HTR-8/SVneo (cell line): ENCODE measurements at places on chromosomes 4 and X.

GRCh38 chr4:83568062-83568461 lies 32.2 kb downstream of the GPAT3 start:
- DNase-seq, result no peak

GRCh38 chr4:58551676-58552075 lies 1441.5 kb upstream of the IGFBP7 start:
- no peak for DNase-seq

- no peak for DNase-seq
Measured at GRCh38 chr4:181224852-181225251, 1018.4 kb upstream of the TENM3 start.

GRCh38 chr4:15010038-15010585 lies 7.8 kb downstream of the CPEB2 start:
- no peak for DNase-seq
